CD4-positive, alpha-beta T cell treated with Interleukin-17A for 4 hours (primary cell): ENCODE measurements at places on chromosomes 4 and X.

GRCh38 chr4:164136180-164136616, 617.7 kb upstream of the SMIM31 start:
- no peak for DNase-seq

DNA sequence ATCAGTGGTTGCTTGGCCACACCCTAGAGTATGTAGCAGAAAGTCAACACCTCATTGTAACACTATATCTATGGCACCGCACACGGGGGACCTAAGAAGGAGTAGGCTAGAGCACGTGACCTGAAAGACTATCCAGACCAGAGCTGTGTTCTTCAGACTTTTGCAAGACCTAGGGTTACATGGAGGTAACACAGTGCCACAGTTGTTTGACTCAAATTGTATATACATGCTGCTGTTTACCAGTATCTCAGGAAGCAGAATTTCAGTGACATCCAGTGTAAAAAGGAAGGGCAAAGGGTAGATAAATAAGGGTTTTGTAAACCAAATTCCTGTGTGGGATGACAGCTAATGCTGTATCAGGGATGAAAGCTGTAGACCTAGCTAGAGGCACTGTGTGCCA, 30.2 kb downstream of the PNMA6A start:
- DNase-seq = no peak

GRCh38 chrX:110219920-110220319, 98.0 kb downstream of the AMMECR1 start:
- no peak for DNase-seq

DNA sequence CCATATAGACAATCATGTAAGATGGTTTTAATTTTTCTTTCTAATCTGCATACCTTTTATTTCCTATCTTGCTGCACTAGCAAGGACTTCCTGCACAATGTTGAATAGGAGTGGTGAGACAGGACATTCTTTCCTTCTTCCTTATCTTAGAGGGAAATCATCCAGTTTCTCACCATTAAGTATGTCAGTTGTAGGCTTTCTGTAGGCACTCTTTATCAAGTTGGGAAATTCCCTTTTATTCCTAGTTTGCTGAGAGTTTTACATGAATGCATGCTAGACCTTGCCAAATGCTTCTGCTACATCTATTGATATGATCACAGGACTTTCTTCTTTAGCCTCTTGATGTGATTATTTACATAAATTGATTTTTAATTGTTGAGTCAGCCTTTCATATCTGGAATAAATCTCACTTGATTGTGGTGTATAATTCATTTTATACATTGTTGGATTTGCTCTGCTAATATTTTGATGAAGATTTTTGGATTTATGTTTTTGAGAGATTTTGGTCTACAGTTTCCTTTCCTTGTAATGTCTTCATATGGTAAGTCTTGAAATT, 23.8 kb downstream of the RNF175 start:
- DNase-seq = no peak

DNA sequence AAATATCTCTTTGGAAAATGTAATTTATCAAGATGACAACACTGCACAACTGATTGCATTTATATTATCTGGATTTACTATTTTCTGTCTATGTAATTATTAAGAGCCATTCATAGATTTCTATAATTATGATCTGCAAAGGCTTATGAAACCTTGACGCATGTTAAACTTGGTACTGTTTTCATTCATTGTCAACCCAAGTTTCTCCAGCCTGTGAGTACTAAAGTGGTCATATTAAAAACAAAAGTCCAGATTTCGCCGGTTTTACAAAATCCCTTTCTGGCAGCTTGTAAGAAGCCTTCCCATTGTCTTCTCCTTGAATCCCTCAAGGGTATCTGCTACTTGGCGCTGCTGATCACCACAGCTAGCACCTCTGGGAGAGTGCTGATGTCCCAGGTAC, 19.7 kb upstream of the GRPR start:
- DNase-seq = no peak

- DNase-seq = no peak
These were observed 27.7 kb upstream of the SFRP2 start for GRCh38 chr4:153816542-153816941.

- no peak for DNase-seq
These were observed 77.1 kb upstream of the RXFP1 start for GRCh38 chr4:158444621-158445020.

DNA sequence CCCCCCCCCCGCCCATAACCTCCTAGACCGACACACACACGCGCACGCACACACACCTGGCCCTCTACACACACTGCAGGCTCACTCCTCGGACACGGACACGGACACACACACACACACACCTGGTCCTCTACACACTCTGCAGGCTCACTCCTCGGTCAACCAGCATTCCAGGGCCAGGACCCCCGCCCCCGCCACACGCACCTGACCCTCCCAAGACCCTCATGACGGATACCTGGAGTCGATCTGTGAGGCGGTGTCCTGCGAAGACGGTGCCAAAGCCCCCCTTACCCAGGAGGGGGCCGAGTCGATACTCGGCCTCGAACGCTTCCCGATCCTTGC, 552 bp downstream of the PIM2 start:
- no peak for DNase-seq

GRCh38 chr4:156117743-156118142, 164.1 kb upstream of the CTSO start:
- no peak for DNase-seq

GRCh38 chrX:10240918-10241317, 84.1 kb downstream of the CLCN4 start:
- no peak for DNase-seq

GRCh38 chr4:15197005-15197404, 194.7 kb downstream of the CPEB2 start:
- no peak for DNase-seq

GRCh38 chr4:56271131-56271530, 116.2 kb downstream of the AASDH start:
- no peak for DNase-seq

- DNase-seq = no peak
These were observed 310.2 kb downstream of the FBXW7 start for GRCh38 chr4:152225680-152226079.

DNA sequence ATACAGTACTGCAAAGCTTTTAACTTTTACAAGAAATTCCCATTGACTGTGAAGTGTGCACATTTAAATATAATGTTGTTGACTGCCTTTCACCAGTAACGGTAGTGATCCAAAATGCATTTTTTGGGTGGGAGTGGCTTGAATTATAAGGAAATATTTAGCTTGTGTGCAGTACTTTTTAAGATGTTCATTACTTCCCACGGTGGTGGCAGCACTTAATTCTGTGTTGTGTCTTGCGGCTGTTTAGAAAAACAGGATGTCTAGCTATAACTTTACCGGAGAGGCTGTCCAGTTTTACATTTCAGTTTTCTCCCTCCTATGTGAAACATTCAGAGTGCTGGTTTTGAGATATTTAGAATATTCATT, 1.7 kb downstream of the TMEM131L start:
- peak; percentile 56 for DNase-seq

GRCh38 chr4:10253765-10254164, 137.2 kb upstream of the WDR1 start:
- DNase-seq = no peak

DNA sequence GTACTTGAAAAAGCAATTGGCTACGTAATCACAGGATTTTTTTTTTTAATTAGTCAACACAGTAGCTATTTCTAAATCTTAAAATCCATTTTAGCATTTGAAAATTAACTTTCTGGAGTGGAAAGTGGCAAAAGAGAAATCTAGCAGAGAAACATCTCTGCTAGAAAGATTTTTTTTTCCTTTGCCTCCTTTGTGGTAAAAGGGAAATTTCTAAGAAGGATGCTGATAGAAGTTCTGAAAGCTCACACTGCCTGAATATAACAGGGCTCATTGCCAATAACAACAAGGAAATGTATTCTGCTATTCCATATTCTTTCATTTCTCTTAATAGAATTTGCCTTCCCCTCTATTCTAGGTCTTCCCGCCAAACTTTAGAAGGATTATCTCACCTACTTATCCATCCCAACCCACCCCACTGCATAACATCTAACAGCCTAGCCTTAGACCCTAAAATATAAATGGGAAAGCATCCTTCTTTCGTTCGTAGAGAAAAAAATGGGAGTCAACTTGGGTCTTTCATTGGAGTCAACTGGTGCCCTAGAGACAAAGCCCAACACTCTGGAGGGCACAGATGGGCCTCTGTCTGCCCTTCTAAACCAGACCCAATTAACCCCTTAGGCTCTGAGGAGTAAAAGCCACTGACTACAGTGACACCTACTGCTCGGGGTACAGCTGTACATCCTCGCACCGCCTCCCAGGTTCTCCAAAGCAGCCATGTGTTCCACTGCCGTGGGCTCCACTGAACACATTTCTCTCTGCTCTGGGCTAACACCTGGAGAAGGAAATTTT, 103.9 kb downstream of the MAML3 start:
- DNase-seq = no peak

DNA sequence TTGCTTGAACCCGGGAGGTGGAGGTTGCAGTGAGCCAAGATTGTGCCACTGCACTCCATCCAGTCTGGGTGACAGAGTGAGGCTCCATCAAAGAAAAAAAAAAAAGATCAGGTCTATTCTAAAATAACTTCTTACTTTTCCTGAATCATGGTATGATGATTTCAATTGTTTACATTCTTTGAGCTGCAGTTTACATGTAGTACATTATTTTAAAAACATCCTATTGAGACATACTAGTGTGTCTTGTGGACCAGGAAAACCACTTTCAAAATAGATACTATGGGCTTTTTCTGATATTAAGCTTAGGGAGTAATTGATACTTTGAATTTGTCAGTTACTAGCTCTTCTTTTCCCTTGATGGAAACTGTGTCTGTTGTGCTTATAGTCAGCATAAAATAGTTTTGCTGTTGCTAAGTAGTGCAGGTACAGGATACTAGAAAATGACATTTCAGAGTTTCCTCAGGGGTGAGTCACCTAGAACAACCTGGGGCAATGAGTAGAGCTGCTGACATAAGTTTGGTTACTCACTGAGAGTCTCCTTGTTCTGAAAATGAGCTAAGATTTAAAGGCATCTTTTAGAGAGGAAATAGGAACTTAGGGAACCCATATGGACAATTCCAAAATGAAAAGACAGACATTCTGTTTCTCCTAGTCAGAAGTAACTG, 53.2 kb upstream of the C4orf54 start:
- no peak for DNase-seq

DNA sequence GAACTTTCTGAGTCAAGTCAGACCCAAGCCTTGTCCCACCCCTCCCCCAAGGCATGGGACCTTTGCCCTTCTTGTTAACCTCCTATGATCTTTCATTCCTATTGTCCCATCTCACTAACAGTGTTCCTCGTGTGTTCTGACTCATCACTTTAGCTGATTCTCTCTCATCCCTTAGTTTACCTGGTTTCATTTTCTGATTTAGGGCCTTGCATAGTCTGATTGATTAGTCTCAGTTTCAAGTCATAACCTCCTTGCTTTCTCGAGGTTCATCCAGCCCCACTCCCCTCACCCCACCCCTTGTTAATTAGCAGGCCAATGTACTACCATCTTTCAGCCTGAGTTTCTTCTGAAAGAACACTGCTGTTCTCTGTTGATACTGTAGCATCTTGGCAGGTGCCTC, 517.4 kb downstream of the RPA4 start:
- DNase-seq = no peak

- DNase-seq = no peak
These were observed 63.7 kb upstream of the ARSJ start for GRCh38 chr4:114043116-114043515.

- DNase-seq = no peak
These were observed 8.7 kb upstream of the DCTD start for GRCh38 chr4:182925855-182926254.

DNA sequence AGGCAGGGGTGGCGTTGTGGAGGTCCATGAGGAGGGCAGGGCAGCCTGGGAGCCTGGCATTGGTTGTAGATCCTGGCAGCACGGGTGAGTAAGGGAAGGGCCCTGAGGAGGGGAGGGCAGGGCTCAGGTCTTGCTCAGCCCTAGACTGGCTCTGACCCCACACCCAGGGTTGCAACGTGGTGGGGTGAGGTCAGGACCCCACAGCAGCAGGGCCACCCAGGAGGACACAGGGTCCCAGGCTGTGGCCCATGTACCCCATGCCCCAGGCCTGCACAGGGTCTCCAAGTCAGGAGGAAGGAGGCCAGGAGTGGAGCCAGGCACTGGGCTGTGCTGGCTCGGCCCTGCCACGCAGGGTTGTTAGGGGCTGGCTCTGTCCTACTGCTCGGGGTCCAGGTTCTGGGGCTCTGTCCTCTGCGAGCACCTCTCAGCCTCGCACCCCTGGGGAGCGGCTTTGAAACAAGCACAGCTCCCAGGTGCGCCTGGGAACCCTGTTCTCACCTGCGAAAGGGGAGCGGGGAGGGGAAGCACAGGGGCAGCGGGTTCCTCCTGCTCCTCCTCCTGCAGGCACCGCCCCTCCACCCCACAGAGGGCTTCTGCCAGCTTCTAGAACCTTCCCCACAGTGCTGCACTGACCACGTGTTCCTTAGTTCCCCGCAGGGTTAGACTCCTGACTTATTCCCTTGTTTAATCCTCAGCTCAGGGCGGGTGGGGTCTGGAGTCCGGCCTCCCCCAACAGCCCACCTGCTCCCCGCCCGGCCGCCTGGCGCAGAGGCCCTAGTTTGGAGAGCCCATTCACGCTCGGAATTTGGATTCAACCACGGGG, 20.4 kb downstream of the MSANTD1 start:
- no peak for DNase-seq

DNA sequence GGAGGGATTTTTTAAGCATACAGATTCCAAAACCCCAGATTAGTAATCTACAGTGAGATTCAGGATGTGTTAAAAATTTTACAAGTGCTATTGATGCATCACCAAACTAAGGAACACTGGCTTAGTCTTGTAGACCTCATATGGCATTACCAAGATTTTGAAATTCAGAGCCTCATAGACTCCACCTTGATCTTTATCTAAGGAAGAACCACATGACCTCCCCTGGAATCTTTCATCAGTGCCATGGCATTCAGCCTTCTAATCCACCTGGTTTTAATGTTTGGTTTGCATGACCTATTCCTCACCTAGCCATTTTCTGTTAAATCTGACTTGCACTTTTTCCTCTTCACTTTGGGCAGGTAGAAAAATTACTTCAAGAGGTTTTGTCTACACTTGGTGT, 171.6 kb downstream of the NKX6-1 start:
- no peak for DNase-seq

GRCh38 chrX:106150701-106151100, 17.4 kb upstream of the PWWP3B start:
- no peak for DNase-seq

- no peak for DNase-seq
These were observed 85.9 kb downstream of the RNF150 start for GRCh38 chr4:141047228-141047884.

- DNase-seq = no peak
These were observed 49.6 kb downstream of the CASP3 start for GRCh38 chr4:184599492-184600135.

DNA sequence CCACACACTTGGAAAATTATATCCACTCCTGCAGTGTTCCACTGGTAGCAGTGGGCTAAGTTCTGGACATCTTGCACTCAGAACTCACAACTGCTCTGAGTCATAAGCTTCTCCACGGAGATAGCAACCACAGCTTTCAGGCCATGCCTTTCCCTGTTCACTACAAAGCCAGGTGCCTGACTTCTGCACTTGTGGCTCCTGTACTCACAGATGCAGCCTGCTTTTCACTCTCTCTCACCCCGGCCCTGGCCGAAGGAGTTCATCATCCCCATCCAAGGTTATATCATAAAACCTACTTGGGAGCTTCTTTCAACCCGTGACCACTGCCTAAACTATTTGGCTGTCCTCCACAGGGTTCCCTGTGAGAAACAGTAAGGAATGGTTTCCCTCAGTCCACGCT, 999.4 kb downstream of the GLUD2 start:
- DNase-seq = no peak

- DNase-seq = no peak
These were observed 110.0 kb upstream of the IGFBP7 start for GRCh38 chr4:57220172-57220571.
